ENCODE measurements at places on chromosomes 7 and 10.
A peak's percentile ranks its signal among the peaks of the same experiment; 100 is the strongest.

DNA sequence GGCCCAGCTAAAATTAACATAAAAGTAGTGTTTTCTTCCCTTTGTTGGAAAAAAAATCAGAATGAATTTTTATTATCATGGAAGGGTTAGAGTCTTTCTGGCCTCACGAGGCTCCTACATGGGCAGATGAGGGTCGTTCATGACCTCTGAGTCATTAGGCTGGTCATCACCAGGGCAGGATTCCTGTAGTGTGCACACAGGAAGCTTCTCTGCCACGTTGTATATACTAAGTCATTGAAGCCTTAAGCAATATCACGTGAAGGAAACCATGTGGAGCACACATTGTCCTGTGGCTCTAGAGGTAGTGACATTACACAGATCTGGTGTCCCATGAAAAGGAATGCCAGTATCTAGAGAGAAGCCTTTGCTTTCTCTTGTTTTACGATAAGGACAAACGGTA lies 84.7 kb upstream of the C1QL3 start:
- no peak for DNase-seq

DNA sequence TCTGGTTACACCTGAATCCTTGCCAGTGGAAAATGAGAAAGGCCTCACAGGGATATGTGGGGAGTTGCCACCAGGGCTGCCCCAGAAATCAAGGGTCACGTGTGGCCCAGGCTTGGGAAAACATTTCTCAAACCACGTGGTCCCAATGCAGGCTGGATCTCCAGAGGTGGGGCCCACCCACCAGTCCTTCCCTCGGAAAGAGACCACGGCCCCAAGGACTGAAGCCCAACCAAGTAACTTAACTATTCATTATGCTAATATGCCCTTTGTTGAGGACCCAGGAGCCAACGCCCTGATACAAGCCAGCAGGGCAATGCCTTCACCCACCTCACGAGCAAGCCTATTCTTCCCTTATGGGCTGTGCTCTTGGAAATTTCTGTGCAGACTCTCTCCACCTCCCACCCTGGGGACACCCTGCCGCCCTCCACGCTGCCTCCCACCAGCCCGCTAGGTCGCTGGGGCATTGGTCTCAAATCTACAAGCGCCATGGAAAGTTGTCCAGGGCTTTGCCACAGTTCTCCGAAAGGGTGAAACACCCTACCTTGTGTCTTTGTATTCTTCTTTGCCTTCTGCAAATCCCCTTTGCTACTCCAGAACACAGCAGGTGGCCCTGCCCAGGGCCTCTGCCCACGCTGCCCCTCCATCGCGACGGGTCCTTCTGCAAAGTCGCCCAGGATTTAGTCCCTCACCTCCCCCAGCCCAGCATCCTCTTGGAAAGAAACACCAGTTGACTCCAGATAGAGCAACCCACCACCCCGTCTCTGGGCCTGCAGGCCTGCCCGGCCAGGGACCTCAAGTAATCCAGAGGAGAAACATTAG lies 8.8 kb downstream of the TNS3 start:
- DNase-seq: no peak

DNA sequence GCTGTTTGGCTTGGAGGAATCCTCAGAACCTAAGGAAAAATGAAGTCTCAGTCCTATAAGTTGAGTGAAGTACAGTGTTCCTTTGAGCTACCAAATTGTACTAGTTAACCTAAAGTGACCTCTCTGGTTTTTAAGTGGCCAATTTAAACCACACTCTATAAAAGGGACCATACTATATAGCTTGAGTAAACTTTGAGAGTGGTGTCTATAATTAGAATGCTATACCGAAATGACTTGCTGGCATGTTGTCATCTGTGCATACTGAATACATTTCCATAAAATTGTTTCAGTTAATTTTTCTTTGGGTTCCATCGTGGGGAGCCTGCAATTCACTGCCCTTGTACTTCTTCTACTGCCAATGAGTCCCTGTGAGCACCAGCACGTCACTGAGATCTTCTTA lies 151.1 kb downstream of the DKK1 start:
- DNase-seq: no peak

- DNase-seq: no peak
Observed at GRCh38 chr7:137585591-137585990, 242.1 kb upstream of the PTN start.

DNA sequence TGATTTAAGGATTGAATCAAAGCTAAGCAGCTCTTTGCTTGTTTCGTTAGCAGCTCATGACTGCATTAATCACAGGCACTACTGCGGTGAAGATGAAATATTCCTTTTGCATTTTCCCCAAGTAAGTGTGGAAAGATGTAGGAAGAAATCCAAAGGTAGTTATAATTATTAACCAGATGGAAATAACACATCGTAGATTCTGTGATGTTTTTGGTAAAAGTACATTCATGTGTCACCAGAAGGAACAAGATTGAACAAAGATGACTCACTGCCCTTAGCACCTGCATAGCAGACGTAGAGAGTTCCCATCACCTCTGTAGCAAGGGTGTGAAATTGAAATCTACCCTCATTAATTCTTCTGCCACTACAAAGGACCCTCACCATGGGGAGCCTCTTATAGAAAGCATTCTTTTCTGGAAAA lies 37.1 kb downstream of the SMURF1 start:
- peak; percentile 35 for DNase-seq

- DNase-seq: peak; percentile 24
Observed at GRCh38 chr7:149598721-149599308, 101.2 kb upstream of the ZNF746 start.

DNA sequence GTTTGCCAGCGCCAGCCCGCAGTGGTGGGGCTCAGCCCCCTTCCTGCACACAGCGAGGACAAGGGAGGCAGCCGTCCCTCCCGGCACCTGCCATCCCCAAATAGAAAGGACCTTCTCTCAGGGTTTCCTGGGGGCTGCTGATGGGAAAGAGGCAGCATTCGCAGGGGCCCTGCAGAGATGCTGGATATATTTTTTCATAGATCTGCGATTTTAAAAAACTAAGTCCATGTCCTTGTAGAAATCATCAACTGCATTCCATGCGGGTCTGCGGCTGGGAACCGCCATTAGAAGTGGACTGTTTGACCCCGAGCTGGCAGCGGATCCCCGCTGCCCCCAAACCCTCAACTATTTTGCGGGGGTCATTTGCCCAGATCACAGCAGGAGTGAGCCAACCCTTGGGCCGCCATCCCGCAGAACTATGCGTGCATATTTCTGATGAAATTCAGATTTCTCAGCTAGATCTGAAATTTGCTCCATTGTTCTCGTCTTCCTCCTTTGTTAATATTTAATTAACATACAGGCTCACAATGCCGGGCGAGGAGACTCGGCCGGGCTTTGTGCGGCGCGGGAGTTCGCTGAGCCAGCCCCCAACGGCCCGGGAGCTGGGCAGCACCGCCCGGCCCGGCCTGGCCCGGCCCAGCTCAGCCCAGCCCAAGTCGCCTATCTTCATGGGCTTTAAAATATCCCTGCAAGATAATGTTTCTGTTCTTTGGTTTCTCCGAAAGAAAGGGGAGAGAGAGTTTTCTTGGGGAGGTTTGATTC lies 2.0 kb downstream of the EN2 start:
- DNase-seq: no peak

- no peak for DNase-seq
Observed at GRCh38 chr7:674454-675410, 51.8 kb upstream of the DNAAF5 start.

- DNase-seq: no peak
Observed at GRCh38 chr10:48288661-48289060, 14.2 kb upstream of the FRMPD2 start.

GRCh38 chr7:39044489-39044888 lies 66.8 kb downstream of the POU6F2 start:
- no peak for DNase-seq

- no peak for DNase-seq
Observed at GRCh38 chr10:22640359-22640758, 74.0 kb downstream of the PIP4K2A start.

- no peak for DNase-seq
Observed at GRCh38 chr7:123711832-123712293, 36.9 kb downstream of the WASL start.

DNA sequence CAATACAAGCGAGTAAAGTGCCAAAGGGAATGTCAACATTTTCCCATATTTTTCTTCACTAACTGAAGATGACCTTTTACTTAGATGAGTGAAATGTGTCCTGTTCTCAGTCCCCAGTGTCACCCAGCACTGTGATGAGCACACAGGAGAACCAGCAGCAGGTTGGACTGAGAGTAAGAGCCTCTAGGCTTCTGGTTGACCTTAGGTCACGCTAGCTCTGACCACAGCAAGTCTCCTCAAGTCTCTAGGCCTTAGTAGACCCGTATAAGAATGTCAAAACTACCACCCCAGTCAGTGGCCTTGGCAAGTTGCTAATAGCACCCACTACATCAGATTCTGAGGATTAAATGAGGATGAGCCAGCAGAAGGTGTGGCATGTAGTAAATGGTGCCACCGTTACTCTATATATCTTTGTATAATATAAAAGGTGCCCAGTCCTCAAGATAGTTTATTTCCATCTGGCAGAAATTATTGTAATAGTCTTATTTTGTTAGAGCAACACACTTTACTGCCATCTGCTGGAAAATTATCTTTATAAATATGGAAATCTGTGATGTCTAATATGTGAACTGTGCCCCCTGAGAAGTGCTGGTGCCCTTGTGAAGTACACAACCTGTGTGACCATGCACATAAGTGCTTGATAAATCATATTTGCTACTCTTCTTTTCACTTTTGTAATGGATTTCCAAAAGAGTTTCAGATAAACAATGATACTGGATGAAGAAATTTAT lies 75.7 kb downstream of the SPAG6 start:
- peak; percentile 21 for DNase-seq

DNA sequence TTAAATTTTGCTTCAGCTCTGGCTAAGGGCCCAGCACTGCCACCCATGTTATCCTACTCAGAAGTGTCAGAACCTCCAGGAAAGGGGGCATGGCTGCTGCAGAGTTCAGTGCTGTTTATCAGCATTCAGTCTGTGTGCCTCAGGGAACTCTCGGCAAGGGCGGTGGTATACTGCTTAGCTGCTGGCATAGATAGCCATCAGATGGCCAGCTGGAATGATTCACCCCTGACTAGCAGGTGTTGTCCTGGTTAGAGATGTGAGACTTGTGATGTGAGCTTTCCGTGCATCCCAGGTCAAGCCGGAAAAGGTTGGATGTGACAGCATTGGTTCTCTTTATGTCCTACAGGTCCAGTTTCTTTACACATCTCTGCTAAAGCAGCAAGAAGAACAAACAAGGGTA lies 22.1 kb downstream of the CEP55 start:
- DNase-seq: no peak

GRCh38 chr10:102274062-102274461 lies 28.7 kb downstream of the GBF1 start:
- no peak for DNase-seq

DNA sequence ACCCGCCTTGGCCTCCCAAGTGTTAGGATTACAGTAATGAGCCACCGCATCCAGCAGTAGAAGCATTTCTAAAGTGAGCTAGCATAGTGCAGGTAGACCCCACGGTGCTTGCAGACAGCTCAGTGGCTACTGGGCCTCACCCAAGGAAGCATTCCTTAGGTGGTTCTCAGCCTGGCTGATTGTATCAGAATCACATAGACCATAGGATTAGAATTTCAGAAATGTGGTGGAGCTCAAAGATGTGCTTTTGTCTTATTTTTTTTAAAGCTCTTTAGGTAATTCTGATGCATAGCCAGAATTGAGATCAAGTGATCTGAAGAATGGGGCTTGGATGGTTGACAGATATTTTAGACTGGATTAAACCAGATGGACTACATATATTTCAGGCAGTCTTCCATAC lies 10.9 kb downstream of the ANLN start:
- DNase-seq: no peak

DNA sequence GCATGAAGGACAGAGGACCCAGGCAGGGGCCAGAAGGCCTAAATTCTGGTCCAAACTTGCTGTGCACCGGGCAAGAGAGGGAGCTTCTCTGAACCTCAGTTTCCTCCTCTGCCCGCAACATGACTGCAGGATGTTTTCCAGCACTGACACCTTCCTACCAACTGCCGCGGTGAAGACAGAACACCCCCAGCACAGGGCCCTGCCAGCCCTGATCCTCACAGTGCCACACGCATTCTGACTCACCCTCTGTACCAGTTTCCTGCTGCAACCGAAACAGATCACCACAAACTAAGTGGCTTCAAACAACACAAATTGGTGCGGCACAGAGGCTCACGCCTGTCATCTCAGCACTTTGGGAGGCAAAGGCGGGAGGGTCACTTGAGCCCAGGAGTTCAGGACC lies 18.1 kb downstream of the MAD1L1 start:
- no peak for DNase-seq

- DNase-seq: no peak
Observed at GRCh38 chr7:425794-426188, 93.9 kb downstream of the PDGFA start.

DNA sequence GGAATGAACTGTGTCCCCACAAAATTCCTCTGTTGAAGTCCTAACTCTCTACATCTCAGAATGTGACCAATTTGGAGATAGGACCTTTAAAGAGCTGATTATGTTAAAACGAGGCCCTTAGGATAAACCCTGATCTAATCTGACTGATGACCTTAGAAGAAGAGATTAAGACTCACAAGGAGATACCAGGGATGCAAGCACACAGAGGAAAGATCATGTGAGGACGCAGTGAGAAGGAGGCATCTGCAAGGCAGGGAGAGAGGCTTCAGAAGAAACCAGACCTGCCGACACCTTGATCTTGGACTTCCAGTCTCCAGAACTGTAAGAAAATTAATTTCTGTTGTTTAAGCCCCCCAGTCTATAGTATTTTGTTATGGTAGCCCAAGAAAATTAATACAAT lies 94.9 kb upstream of the ZNF800 start:
- no peak for DNase-seq

DNA sequence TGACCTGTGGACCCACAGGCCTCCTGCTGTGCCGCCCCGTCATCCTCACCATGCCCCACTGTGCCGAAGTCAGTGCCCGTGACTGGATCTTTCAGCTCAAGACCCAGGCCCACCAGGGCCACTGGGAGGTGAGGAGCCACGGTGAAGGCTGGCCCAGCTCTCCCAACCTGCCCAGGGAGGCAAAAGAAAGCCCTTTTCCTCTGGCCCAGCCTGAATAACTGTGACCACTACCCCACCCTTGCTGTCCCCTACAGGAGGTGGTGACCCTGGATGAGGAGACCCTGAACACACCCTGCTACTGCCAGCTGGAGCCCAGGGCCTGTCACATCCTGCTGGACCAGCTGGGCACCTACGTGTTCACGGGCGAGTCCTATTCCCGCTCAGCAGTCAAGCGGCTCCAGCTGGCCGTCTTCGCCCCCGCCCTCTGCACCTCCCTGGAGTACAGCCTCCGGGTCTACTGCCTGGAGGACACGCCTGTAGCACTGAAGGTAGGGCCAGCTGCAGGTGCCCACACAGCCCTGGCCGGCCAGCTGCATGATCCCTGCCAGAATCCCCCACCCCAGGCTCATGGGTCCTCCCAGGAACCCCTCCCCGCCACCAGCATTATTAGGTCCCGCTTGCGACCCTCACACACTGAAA lies 25.5 kb upstream of the SLC29A3 start:
- no peak for DNase-seq

Measured in SW480 (cell line).